ENCODE measurements at places on chromosomes 16 and 17. TPM values are rescaled to one million over a fixed set of nuclear protein-coding genes. Genes with fewer than 3 reads are reported as not detected.

DNA sequence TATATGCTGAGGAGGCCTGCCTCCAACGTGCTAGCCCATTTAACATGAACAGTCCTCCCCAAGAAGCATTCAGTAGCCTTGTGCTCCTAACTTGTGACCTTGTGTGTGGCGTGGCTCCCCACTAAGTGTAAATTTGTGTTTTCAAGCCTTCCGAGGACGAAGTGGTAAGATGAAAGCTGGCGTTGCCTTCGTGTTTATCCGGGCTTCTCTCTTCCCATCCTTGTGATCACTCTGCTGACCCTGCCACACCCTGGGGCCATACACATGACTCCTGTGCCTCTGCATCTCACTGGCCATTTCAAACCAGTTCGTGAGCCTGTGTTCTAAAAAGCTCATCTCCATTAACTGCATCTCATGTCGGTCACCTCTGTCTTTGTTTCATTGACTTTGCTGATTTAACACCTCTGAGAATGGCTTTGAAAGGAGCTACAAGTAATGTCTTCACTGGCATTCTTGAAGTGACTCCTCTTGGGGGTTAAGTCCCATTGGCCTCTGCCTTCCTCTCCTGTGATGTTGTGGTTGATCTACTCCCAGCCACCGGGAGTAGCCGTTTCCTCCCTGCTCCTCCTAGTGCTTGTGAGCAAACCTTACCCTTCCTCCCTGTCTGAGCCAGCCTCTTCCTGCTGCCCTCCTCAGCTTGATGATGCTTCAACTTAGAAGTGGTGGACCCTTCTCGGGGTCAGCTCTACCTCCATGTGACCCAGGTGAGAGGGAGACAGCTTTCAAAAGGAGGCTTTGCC lies 27.4 kb upstream of the NAGLU start:
- DNase-seq = no peak

- DNase-seq = peak; percentile 97
These were observed at the start of gene POLR2C for GRCh38 chr16:57462209-57462977. TSS of gene POLR2C (plus strand) at chr16:57462679. CDS start at chr16:57462725, 46 bp downstream.

GRCh38 chr16:26569793-26570192 lies 496.9 kb upstream of the C16orf82 start:
- DNase-seq = no peak

DNA sequence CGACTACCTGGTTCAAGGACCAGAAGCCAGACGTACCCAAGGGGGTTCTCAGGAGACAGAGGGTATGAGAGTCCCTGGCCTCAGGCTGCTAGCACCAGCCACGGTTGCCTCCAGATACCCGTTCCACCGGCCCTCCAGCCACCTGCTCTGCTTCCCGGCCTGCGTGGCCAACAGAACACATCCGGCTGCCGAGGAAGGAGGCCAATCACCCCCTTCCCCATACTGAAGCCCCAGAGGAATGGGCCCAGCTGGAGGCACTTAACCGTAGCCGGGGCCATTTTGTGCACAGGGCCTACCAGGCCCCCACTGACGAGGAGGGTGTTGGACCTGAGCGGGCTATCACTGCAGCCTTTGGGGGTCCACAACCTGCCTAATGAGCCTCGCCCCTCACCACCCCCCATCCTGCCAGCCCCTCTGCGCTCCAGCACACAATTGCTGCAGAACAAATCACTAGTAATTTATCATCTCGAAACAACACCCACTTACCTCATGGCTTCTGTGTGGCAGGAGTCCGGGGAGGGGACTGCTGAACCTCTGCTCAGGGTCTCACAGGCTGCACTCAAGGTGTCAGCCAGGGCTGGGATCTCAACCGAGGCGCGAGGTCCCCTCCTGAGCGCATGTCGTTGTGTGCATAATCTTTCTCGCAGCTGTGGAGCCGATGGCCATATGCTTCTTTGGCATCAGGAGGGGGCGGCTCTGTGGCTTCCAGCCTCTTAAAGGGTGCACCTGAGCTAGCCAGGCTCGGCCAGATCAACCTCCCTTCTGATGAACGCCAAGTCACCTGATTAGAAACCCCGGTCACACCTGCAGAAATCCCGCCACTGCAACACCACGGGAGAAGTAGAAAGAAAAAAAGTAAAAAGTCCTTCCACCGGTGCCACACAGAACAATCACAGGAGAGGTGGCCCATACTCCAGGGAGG lies 10.1 kb upstream of the KREMEN2 start:
- DNase-seq = no peak

GRCh38 chr17:29212094-29212631 lies 32.0 kb upstream of the MYO18A start:
- no peak for DNase-seq

- no peak for DNase-seq
These were observed 3.7 kb upstream of the VAT1L start for GRCh38 chr16:77784441-77785372.

Gene ZG16
- total RNA-seq = not detected

Gene OR3A2
- total RNA-seq = 3.9 TPM

Data from activated naive CD8-positive, alpha-beta T cell treated with anti-CD3 and anti-CD28 coated beads, Interleukin-2, amount 10 ng/mL, durations not matched to agents 7 days and 5 days (primary cell).